Amniotic epithelial cell (primary cell): ENCODE measurements at places on chromosomes 16 and 17.

GRCh38 chr16:65260746-65261145 lies 138.9 kb upstream of the CDH11 start:
- no peak for DNase-seq

GRCh38 chr17:37772982-37773381 lies 28.1 kb upstream of the HNF1B start:
- no peak for DNase-seq

DNA sequence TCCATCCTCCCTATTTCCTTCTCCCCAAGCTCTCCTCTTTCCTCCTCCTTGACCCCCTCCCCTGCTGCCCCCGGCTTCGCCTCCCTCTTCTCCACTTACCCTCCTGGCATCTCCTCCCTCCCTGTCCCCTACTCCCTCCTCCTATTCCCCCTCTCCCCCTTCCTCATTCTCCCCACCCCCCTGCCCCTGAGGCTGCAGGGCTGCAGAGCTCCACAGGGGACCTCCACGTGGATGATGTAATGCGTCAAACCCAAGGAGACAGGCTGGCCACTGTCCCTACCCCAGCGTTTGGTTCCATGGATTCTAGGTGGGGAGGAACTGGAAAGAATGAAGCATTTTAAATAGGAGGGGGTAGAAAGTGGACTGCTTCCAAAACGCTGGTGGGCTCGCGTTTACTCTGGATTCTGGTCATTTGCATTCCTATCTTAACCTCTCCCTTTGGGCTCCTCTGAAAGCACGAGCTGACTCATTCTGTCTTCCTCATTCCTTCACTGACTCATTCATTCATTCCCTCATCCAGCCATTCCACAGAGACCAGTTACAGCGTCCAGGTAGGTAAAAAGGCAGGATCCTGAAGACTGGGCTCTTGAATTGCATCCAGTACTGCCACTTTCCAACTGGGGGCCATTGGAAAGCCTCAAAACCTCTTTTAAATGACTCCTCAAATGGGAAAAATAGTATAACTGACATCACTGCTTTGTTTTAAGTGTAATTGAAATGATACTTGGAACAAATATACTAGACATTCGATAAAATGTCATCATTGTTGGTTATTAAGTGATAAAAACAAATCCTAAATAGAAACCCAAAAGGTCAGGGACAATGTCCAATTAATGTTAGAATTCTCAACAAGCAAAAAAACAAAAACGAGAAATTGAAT lies 943 bp upstream of the COTL1 start:
- DNase-seq, result peak; percentile 93

DNA sequence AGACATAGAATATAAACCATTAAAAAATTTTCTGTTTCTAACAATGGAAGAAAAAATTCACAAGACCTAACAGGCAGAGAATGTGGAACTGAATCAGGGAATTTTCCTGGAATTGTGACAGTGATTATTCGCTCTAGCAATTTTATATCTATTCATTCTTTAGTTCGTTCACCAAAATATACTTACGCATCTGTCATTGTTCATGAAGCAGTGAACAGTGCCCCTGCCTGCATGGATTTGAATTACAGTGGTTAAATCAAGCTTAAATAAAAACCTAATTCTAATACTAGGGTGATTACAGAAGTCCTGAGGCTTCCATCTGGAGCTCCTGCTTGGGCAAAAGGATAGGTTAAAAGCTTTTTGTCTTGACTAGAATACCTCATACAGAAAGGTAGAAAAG lies 48.6 kb downstream of the ABCA8 start:
- peak; percentile 40 for DNase-seq

- no peak for DNase-seq
Observed at GRCh38 chr17:6543079-6544010, 13.0 kb downstream of the PITPNM3 start.

DNA sequence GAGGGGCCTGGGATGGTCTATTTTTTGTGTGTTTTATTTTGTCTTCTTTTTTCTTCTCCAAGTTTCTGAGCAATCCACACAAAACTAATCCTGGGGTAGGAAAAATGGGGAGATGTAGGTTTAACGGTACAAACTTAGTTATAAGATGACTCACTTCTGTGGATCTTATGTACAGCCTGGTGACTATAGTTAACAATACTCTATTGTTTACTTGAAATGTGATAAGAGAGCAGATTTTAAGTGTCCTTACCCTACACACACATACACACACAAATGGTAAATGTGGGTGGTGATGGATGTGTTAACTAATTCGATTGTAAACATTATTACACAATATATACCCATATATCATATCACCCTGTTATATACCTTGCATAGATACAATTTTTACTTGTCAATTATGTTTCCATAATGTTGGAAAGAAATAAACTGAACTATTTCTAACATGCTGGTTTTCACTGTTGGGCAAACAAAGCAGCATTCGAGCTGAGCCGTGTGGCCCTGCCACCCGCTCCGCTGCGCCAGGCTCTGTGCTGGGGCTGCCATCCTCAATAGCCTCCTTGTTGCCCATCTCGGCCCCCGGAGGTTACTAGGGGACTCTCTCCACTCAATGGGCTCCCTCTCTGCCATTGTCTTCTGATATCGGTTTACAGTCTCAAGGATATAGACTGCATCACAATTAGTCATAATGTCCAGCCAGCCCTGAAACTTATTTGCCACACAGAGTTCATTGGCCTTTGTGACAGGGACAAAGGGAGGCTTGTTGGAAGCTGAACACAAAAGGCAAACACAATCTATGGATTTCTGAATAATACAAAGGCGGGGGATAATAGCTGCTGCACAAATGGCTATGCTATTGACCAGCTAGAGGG lies 380.3 kb upstream of the MAF start:
- DNase-seq, result no peak

DNA sequence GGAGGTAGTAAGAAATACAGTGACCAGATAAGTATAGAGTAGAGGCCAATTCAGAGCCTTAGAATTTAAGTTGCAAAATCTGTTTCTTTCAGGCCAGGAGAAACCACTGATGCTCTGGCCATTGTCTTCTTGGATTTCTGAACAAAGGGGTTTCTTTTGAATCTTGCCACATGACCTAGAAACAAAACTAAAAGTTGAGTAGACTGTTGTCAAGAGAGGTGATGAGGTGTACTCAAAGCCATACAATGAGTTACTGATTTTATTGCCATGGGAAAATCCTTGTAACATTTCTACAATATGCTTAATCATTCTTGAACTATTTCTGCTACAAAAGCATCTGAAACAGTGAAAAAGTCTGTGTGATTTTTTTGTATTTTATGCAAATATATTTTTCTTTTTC lies 881.3 kb downstream of the CDH11 start:
- peak; percentile 19 for DNase-seq

- DNase-seq, result peak; percentile 96
Observed at GRCh38 chr17:76446449-76447231, 6.3 kb downstream of the UBE2O start.

DNA sequence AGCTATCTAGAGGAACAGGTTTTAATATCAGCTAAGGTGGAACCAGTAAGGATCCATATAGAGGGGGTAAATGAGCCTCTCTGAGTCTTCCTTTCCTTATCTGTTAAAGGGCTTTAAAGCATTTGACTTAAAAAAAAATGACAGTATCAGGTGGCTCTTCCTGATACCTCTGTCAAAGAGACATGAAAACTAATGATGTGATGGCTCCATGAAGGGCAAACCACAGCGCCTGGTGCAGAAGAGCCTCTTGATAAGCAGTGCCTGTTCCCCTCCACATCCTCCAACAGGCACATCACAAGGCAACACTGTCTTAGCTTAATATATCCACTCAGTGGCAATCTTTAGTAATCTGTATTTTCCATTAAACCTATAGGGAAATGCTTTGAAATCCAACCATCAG lies 68.9 kb downstream of the USP31 start:
- DNase-seq, result no peak

DNA sequence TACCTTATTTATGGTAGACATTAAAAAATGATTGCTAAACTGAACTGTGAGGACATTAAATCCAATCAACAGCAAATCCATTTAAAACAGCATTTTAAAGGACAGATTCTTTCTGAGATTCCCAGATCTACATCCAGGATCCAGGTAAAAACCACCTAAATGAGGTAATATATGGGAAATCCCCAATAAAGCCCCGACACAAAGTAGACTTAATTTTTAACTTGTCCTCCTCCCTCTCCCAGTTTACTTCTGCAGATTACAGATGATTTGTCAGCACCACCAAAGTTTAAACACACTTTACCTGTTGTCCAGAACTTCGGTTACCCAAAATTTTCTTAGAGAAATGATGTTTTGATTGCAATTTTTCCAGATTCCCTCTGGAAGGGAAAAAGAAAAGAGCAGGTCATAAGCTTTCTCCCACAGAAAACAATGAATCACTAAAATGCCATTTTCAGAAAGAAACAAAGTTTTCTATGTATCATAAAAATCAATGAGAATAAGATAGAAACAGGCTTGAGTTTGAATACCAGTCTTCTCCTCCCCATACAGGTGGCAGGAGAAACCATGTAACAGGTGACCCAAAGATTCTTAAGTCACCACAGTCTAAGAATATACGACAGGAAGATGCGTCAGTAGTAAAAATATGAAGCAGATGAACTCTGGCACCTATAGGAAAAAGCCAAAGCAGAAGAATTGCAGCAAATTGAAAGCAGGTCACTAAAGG lies 22.8 kb downstream of the GJC1 start:
- DNase-seq, result no peak

- DNase-seq, result peak; percentile 84
Observed at GRCh38 chr16:4465977-4466779, 8.2 kb downstream of the NMRAL1 start.
